ENCODE measurements at places on chromosomes 7 and 10.

GRCh38 chr10:64350665-64351064, 829.5 kb downstream of the REEP3 start:
- no peak for DNase-seq

GRCh38 chr10:7085147-7085912, 325.5 kb downstream of the SFMBT2 start:
- no peak for DNase-seq

DNA sequence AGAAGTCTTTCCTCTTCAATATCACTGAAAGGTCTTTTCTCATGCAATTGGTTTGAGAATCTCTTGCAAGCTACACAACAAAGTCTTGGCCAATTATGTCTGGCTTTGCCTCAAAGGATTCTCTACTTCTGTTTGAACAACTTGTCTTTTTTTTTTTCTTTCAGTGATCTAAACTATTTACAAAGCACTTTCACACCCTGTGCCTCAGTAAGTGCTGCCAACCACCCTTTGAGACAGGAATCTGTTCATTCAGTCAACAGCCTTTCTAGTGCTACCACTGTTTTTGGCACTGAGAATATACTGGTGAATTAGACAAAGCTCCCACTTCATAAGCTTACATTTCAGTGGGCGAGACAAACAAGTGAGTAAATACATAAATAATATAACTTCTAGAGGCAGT, 26.9 kb upstream of the SDK1 start:
- no peak for DNase-seq

- no peak for DNase-seq
Measured at GRCh38 chr7:90836937-90837336, 240.8 kb downstream of the CDK14 start.

GRCh38 chr7:8465338-8465737, 31.9 kb downstream of the NXPH1 start:
- no peak for DNase-seq

DNA sequence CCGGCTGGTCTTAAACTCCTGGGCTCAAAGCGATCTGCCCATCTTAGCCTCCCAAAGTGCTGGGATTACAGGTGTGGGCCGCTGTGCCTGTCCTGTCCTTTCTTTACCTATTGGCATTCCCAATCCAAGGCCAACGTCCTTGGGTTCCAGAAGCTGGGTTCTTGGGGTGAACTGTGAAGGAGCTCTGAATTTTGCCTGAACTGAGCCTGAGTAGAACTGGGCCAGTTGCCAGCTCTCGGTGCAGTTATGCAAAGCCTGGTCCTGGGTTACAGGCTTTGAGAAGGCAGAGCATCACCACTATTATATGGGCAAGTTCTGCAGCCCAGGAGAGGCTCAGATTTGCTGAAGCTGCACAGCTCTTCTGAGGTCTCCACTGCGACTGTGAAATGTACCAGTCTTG, 24.6 kb upstream of the SH2D4B start:
- no peak for DNase-seq
